Stimulated activated CD8-positive, alpha-beta memory T cell treated with anti-CD3 and anti-CD28 coated beads, Interleukin-2, amount 100 ng/mL, for 1 hour (primary cell): ENCODE measurements at places on chromosomes 5 and 9.

- DNase-seq, result no peak
Observed at GRCh38 chr5:53257806-53258373, 148.3 kb upstream of the MOCS2 start.

GRCh38 chr9:16039218-16039987 is 486.6 kb downstream of the CCDC171 start:
- no peak for DNase-seq

GRCh38 chr9:128145536-128145935 is 3.7 kb upstream of the LCN2 start:
- DNase-seq, result no peak

- DNase-seq, result no peak
Observed at GRCh38 chr5:40653221-40654022, 26.3 kb upstream of the PTGER4 start.

GRCh38 chr5:32839106-32839505 is 128.0 kb downstream of the NPR3 start:
- no peak for DNase-seq

GRCh38 chr9:128099932-128100491 is 27.5 kb downstream of the PTGES2 start:
- DNase-seq, result no peak

DNA sequence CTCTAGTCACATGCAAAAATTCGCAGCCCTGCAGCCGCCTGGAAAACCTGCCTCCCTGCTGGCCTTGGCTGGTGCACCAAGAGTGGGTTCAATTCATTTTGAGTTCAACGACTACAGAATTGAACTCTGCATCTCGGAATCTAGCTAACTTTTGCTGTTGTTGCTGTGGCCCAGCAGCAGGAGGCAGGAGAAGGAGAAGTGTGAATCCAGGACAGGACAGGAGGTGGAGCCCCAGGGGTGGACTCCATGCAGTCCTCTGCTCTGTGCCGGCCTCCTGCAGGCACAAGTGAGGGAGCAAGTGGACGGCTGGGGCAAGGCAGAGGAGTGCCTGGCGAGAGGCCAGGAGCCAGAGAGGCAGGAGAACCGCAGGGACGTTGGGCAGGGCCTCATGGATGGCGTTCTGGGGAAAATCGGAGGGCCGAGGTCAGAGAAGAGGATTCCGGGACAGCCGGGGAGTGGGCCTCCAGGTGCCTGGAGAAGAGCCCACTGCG is 214.2 kb downstream of the FANCC start:
- no peak for DNase-seq

DNA sequence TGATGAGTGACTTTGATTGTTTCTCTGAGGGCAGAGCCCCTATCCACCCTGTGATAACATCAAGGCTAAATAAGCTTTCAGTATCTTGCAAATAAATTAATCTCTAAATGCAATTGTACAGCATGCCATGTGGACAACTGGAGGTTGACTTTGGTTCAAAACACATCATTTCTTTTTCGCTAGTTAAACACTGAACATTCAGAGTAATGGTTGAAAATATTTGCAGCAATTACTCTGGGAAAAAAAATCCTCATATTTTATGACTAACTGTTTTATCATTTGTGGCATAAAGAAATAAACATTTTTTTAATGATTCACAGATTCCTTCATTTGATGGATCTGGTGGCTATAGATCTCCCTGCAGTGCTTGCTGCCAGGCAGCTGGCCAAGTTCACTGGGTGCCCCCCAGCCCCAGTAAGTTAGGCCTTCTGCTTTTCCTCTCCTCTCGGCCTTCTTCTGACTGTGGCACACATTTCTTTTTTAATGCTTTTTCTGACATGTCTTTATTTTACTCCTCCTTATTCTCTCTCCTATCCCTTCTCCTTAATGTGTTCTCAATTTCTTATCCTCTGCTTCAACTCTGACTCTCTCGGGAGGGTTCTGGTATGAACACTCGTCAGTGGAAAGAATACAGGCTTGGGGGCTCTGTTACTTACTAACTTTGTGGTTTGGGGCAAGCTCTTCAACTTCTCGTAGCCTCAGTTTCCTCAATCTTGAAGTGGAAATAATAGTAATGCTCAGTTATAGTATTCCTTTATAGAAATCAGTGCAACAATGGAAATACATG is 69.6 kb downstream of the ADAMTSL1 start:
- no peak for DNase-seq

- no peak for DNase-seq
Observed at GRCh38 chr9:121206516-121207370, 5.1 kb upstream of the RAB14 start.

DNA sequence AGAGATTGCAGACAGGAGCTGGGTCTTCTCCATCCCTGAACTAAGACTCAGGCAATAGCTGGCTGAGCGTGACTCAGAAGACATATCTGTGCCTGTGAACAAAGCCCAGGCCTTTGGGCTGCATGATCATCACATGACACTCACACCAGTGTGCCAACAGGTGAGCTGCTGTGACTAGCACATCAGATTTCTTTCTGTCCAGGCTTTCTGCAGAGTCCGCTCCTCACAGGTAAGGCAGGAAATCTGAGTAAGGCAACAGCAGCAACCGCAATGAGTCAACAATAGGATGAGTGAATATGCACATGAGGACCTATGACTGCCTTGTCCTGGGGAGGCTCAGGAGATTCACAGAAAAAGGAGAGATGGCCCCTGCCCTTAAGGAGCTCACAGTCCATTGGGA is 293.6 kb downstream of the ACTL7B start:
- DNase-seq, result no peak

- DNase-seq, result no peak
Observed at GRCh38 chr5:124260921-124261515, 485.4 kb downstream of the ZNF608 start.

DNA sequence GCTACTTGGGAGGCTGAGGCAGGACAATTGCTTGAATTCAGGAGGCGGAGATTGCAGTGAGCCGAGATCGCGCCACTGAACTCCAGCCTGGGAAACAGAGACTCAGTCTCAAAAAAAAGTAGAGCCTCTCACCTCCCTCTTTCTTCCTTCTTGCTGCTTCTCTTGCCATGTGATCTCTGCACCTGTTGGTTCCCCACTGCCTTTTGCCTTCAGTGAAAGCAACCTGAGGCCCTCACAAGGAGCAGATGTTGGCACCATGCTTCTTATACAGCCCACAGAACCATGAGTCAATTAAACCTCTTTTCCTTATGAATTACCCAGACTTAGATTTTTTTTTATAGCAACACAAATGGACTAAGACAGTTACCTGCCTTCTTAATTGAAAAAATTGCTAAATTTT is 45.6 kb upstream of the GLRX start:
- no peak for DNase-seq

GRCh38 chr9:16211946-16212345 is 658.5 kb downstream of the BNC2 start:
- no peak for DNase-seq

DNA sequence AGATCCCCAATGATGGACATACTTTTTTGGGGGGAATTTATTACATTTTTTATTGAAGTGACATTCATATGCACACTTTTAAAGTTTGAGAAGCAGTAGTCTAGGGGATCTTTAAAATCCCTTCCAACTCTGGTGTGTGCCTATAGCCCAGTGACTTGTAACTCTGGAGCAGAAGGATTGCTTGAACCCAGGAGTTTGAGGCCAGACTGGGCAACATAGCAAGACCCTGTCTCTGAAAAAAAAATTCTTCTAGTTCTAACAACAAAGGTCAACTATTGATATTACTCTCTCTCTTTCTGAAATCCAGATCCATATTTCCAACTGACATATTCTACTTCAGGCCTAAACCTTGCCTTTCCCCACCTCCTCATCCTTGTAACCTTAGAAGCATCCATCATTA is 148.2 kb upstream of the SPRY4 start:
- DNase-seq, result no peak

GRCh38 chr5:58378613-58379390 is 81.1 kb downstream of the PLK2 start:
- DNase-seq, result no peak

- no peak for DNase-seq
Observed at GRCh38 chr9:87447547-87448432, 49.9 kb upstream of the DAPK1 start.

DNA sequence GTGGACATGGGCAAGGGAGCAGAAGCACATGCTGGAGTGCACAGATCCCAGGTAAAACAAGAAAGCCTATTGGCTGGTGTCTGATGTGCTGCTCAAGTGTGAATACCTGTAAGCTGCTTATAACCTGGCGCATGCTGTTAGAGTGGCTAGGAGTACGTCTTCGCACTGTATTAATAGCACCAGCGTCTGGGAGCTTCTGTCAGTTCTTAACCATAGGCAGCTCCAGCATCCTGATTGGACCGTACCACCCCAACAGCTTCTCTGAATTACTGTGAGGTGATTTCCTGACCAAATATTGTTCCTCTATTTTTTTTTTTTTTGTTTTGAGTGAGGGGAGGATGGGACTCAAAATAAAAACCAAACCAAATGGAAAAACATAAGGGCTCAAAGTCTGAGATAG is 987.6 kb downstream of the PTPRD start:
- no peak for DNase-seq

GRCh38 chr5:141605523-141606277 is 13.1 kb downstream of the DIAPH1 start:
- peak; percentile 55 for DNase-seq

GRCh38 chr5:5588386-5588785 is 165.9 kb downstream of the ICE1 start:
- DNase-seq, result no peak

DNA sequence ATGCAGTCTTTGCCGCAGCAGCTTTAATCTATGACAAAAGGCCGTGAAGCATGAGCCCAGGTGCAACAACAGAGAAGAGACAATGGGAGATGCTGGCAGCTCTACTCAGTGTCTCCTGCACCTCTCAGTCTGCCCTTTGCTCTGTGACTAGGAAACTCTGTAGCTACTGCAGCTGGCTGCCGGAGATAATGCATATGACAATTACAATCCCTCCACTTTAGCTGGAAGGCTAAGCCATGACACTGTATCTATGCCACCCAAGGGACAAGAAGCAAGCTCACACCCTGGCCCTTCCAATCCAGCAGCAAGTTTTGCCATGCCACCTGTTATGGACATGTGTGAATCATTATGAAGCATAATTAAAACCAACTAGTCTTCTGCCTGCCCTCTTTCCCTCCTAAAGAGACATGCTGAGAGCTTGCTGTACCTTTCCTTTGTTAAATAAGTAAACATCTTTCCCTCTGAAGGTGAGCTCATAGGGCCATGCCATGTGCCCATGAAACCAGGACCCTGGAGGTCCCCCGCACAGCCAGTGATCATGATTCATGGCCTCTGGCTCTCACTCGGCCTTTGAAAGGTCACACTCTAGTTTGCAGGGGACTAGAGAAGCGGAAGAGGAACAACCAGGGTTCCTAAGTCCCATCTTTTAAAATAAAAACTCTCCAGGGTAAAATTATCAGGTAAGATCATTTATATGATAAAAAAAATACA is 219.4 kb downstream of the SPOCK1 start:
- no peak for DNase-seq

DNA sequence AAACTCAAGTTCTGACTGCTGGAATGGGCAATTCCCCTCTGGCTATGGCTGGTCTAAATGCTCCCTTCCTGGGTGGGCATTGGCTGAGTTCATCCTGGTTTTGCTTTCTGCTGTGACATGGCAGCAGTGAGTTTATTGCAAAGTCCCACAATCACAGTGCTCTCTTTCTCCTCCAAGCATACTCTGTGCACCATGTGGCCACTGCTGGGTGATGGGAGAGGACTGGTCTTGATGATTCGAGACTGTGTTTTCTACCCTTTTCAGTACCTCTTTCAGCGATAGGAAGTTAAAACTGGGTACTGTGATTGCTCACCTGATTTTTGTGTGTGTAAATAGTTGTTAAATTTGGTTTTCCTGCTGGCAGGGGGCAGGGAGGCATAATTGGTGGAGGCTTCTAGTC is 49.7 kb downstream of the FER start:
- no peak for DNase-seq

GRCh38 chr9:17578577-17578910 is 322 bp upstream of the SH3GL2 start:
- no peak for DNase-seq

GRCh38 chr9:36815566-36816348 is 218.3 kb downstream of the PAX5 start:
- DNase-seq, result no peak

DNA sequence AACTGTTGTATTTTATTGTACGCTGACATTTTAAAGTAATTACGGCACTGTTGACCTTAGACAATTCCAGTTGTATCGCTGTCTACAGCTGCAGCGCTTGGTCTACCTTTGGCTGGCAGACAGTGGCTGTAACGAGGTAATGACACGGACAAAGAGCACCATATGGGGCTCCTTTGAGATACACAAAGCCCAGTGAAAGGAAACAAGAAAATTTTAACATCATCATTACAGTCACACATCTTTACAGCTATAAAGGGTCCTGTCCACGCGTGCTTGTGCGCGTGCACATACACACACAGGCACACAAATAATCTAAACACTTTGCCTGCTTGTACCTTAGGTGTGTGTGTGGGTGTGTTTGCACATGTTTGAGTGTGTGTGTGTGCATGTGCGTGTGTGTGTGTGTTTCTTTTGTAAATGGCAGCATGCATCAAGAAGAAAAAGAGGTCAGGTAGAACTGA is 946.0 kb downstream of the NR2F1-AS1 start:
- no peak for DNase-seq
